ENCODE measurements at places on chromosomes 12 and 14.

DNA sequence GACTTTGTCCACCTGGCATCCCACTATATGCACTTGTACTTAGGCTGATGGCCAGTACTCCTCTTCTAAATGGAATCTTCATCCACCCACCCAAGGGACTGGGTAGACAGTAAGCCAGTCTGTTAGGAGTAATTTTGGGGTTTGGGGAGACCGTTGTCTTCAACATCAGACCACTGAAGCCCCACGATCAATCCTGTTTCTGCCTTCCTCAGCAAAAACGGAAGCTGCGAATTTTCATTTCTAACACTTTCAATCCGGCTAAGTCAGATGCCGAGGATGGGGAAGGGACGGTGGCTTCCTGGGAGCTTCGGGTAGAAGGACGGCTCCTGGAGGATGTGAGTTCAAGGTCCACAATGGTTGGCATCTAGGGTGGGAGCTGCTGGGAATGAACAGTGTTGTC, 2.0 kb downstream of the SMARCD1 start:
- no peak for DNase-seq

- no peak for DNase-seq
These were observed 672.4 kb upstream of the FLRT2 start for GRCh38 chr14:84857571-84857970.

GRCh38 chr14:104821971-104822608, 21.2 kb downstream of the ZBTB42 start:
- DNase-seq: no peak

- no peak for DNase-seq
These were observed 382.4 kb downstream of the APAF1 start for GRCh38 chr12:99027461-99027860.

DNA sequence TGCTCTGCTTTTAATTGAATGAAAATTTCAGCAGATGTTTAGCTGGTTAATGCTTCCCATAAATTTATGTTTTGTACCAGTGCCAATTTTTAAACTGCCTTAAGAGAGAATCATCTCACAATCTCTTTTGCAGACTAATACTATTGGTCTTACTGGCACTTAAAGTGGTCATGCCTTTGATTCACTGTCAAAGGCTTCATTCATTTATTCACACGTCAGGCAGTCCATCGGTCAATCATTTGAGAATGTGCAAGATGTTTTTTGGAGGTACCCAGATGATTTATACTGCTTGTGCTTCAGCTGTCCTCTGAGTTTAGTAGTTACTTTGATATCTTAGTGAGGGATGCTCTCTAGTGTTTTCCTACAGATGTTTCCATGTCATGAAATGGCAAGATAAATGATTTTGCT, 83.4 kb downstream of the NAV3 start:
- no peak for DNase-seq

GRCh38 chr12:13472690-13473089, 276.2 kb downstream of the EMP1 start:
- DNase-seq: no peak

DNA sequence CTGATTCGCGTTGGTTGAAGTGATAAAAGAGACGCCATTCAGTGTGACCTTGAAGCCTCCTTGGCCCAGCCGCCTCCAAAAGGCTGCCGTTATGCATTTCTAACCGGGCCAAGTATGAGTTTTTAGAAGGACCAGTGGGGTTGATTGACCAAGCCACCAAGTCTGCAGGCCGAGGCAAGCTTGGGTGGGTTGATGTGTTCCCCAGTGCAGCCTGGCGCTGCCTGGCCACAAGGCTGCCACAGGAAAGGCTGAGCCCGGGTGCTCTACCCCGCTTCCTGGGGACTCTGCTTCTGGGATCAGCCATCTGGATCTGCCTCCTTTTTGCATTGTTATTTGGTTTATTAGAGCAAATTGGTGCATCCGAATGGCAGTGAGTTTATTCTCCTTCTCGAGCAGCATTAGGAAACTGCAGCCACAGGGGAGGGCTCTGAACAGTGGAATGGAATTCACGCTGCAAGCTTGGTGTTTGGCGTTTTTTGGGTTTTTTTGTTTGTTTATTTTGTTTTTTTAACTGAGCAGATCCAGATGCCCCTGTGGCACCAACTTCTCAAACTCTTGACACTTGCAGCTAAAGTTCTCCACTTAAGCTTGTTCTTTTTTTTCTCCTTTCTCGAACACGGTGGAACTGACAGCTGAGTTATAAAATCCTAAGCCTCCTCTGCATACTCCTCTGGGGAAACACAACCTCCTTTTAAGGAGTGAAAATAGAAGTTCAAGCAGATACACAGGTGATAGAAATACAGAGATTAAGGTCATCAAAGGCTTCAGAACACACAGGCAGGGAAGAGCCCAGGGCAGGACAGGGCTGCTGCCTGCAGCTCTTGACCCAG, 145.4 kb upstream of the FKBP4 start:
- no peak for DNase-seq

DNA sequence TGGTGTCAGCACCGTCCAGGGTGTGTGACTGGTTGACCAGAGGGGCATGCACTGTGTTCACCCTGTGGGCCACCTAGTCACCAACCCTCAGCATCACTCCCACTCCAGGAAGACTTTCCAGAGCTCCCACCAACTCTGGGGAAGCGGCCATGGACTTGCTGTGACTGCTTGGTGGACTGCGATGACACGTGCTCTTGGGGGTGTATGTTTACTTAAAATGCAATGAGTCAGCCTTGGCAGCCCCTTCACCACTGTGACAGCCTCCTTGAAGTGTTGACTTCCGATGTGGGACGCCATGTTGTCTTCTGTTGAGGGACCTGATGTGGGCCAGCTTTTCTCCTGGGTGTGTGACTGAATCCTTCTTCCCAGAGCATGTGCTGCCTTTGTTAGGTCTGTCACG, 151.1 kb upstream of the RTL1 start:
- DNase-seq: no peak

DNA sequence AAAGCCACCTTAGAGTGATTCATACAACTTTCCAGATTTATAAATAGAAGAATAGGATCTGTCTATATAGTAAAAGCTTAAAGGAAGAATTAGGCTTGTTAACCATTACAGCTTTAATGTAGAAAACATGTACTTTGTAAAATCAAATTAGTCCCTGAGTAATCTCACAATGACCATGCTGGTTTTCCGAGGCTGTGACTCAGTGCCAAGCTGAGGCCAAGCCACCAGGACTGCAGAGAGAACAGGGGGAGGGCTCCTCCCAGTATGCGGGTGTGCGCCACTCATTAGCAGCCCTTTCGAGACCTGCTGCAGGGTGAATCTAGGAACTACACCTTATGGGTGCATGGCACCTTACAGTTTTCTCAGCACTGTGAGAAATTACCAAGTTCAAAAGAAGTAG, 167.0 kb downstream of the EFCAB11 start:
- no peak for DNase-seq

DNA sequence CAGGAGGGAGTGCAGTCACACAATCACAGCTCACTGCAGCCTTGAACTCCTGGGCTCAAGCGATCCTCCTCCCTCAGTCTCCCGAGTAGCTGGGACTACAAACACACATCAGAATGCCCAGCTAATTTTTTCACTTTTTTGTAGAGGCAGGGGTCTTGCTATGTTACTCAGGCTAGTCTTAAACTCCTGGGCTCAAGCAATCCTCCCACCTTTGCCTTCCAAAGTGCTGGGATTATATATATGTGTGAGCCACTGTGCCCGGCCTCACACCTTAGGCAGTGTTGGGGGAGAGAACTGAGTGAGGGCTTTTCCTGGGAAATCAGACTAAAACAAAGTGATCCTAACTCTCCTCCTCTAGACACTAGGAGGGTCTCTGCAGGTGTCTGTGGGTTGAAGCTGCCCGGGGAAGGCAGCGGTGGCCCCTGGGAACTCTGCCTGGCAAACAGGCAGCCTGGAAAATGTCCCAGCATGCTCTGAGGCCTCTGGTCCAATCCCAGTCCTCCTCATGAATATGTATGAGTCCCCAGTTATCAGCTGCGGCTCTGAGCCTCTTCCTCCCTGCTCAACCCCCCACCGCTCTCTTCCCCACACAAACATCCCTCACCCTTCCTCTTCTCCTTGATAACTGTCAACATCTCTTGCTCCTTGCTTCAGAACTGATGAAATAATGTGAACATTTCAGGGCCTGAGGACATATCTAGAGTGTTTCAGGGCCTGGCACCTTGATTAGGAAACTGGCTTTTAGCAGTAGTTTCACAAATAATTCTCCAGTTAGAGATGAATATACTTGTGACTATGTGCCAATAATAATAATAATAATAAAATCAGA, 7.9 kb upstream of the NAA25 start:
- no peak for DNase-seq

- DNase-seq: no peak
These were observed 1.9 kb downstream of the SSH1 start for GRCh38 chr12:108855284-108856169.

DNA sequence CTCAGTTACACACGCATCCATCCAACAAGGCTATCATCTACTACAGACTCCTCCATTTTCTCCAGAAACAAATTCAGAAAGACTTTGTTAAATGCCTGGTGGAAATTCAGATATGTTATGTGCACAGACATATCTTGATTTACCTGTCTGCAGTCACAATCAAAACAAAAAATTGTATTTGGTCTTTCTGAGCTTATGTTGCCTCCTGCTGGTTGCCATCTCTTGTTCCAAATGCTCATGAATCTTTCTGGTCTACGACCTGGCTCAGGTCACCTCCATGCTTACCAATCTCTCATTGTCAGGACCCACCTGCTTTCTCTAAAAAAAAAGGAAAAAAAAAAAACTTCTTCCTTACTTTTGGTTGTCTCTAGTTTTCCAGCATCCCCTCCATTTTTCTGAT, 169.2 kb upstream of the PLXNC1 start:
- DNase-seq: peak; percentile 44

DNA sequence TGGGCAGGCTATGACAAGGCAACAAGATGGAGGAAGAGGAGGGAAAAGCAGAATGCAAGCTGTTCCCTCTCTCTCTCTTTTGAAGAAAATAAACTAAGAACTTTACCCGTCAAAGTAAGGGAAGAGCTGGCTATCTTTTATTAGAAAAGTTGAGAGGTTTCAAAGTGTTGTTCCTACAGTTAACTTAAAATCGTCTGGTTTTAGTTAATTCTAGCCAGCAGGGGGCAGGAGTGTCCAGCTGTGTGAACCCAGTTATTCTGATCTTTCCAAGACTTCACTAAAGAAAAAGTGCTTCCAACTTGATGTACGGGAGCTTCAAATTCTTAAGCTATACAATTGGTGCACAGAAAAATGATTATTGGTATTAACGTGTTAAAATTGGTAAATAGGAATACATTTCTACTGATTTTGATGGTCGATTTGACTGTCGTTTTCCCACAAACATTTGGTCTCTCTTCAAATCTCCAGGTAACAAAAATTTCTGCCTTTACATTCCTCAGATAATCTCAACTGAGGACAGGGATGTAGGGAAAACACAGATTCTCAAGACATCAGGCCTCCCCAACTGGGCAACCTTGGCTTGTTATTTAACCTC, 28.4 kb upstream of the MON2 start:
- DNase-seq: peak; percentile 60

DNA sequence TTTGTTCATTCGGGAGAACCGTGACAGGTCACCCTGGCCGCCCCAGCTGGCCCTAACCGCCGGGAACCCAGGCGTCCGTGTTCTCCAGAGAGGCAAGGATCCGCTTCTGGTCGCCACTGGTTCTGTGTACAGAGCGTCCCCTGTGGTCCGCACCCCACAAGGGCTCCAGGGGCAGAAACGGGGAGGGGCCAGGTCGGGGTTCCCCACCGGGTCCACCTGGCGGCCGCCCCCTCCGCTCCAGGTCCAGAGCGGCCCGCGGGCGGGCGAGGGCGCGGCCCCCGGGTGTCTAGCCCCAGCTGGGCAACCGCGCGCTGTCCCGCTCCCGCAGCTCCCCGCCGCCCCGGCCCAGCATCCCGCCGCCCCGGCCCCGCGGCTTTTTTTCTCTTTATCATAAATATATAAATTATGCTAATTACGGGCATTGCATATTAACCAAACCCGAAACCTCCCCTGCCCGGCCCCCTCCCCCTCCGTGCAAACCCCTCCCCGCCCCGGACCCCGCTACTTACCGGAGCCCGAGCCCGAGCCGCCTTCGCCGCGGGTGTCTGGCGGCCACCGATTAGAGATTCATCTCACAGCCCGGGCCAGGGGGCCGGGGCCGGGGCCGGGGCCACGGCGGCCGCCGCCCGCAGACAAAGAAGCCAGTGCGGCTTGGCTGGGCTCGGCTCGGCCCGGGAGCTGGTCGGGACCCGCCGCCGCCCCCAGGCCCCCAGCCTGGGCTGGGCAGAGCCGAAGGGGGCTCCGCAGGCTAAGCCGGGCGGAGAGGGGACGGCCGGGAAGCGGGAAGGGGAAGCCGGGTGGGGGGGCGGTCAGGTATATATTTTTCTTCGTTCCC, 512 bp downstream of the POU6F1 start:
- peak; percentile 70 for DNase-seq

GRCh38 chr12:115639648-115640012, 637.9 kb downstream of the MED13L start:
- DNase-seq: no peak

- DNase-seq: no peak
These were observed 36.8 kb upstream of the ALG10B start for GRCh38 chr12:38279756-38280155.
